Esophagus muscularis mucosa (tissue), 4 donors: ENCODE measurements at places on chromosomes 16 and 17. TPM values are rescaled to one million over a fixed set of nuclear protein-coding genes. Genes with fewer than 3 reads are reported as not detected.

The TNFRSF17 gene
- not detected for total RNA-seq

The TBKBP1 gene
- 16.6 TPM for total RNA-seq

The CEP295NL gene
- 3.5 TPM for total RNA-seq

The CBFA2T3 gene
- total RNA-seq, result 3.4 TPM

GRCh38 chr16:71626018-71626857 lies at the start of gene MARVELD3:
Gene MARVELD3, plus strand, starts transcription at chr16:71626184. Its CDS starts 46 bp downstream, at chr16:71626230.
- no peak for DNase-seq

DNA sequence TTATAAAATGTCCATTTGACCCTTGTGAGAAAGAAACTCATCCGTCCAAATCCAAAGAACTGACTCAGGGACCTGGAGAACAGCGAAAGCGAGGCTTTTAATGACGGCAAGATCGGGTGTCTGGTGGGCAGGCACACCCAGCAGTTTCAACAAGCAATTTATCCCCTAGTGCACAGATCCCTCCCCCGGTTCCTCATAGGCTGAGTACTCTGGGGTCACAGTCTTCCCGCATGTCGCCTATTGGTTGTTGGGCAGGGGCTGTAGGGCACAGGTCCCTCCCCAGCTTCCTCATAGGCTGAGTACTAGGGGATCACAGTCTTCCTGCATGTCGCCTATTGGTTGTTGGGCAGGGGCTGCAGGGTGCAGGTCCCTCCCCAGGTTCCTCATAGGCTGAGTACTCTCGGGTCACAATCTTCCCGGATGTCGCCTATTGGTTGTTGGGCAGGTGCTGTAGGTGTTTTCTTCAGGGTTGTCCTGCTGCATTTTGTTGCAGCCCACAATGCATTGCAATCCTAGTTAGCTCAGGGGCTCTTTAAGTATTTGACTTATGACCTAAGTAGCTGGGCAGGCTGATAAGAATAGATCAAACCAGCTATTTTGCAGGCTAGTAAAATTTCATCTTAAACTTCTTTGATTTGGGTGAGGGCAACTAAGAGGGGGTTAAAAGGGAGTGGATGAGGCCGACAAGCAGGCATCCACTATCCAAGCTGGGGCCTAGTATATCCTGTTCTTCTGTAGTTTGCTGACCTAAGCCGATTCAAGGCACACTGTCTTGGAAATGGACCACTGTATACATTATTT lies 3.6 kb upstream of the UTS2R start:
- no peak for DNase-seq

DNA sequence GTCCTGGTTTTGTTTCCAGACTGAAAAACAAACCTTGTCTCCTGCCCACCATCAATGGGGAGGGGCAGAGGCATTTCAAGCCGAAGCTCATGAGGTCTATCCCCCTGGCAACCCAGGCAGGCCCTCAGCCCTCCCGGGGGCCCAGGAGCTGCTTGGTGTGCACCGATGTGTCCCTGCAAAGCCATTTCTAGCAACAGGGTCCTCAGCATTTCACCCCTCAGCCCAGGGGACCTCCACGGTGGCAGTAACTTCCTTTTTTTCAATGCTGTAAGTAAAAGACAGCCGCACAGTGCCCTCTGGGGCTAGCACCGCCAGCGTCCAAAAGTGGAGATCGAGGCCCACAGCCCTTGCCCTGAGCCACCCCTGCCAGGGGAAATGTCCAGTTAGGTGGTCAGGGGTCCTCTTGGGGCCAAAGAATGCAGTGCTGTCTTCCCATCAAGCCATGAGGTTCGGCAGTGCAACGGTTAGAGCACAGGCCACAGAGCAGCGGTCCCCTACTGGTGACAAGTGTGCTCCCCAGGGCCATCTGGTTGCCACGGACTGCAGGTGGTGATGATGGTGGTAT lies 79.9 kb downstream of the LITAF start:
- no peak for DNase-seq

- no peak for DNase-seq
Observed at GRCh38 chr16:80637621-80638020, 96.8 kb downstream of the DYNLRB2 start.
